ENCODE measurements at places on chromosomes 11 and 22.

DNA sequence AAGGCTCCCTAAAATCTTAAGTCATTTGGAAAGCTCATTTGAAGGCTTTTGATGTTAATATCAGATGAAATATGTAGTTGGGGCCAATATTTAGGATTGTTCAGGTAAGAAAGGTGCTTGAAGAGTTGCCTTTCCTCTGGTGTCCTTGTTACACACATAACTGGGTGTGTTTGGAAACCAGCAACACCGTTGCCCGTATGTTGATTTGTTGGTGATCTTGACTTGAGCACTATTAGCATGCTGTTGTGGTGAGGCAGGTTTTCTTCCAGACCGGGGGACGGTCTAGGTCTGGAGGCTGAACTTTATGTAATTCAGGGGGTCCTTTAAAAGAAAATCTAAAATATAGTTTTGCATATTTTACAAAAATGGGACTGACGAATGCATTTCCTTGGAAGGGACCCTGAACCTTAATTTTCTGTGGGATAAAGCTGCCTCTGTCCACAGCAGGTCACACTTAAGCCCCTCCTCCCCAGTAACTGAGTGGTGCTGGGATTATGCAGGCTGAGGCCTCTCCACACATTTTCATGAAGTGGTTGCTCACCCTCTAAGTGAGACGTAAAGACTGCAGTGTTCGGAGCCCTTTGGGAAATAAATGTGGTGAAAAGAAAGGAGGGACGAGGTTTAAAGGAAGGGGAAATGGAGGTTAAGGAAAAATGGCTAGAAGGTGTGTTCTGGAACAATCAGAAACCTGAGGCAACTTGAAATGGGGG is 1.8 kb downstream of the YWHAH start:
- peak; percentile 33 for DNase-seq

DNA sequence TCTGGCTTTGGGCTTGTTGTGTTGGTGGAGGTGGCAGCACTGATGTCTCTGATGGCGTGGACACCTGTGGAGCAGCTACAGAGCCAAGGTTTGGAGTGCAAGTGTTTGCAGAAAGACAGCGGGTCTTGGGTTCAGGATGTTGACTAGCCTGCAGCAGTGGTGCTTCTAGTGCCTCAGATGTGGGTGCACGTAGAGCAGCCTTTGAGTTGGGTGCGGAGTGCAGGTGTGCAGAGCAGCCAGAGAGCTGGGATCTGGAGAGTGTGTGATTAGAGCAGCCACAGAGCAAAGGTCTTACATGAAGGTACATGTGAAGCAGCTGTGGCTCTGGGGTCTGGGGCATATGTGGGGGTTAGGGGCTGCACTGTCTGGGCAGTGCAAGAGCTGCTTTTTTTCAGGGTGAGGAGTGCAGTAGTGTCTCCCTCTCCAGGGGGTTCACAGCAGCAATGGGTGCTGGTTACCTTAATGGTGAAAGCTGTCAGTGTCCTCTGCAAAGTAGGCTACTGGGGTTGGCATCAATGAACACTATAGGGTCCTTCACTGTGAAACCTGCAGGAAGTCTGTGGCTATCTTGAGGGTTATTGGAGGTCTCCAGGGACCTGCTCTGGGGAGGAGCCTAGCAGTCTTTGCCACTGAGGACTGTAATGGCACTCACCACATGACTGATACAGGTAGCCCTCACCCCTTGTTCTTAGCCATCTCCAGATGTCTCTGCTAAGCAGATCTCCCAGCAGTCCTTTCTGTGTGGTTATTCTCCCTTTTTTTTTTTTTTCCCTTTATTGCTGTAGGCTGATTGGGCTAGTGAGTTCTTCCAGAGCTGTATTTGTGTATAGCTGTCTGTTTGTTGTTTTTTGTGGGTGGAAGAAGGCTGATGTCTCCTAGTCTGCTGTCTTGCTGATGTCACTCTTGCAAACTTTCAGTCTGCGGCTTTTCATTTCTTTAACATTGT is 14.3 kb downstream of the BIRC2 start:
- DNase-seq, result no peak

GRCh38 chr11:73225001-73225686 is 7.1 kb downstream of the P2RY2 start:
- DNase-seq, result no peak

DNA sequence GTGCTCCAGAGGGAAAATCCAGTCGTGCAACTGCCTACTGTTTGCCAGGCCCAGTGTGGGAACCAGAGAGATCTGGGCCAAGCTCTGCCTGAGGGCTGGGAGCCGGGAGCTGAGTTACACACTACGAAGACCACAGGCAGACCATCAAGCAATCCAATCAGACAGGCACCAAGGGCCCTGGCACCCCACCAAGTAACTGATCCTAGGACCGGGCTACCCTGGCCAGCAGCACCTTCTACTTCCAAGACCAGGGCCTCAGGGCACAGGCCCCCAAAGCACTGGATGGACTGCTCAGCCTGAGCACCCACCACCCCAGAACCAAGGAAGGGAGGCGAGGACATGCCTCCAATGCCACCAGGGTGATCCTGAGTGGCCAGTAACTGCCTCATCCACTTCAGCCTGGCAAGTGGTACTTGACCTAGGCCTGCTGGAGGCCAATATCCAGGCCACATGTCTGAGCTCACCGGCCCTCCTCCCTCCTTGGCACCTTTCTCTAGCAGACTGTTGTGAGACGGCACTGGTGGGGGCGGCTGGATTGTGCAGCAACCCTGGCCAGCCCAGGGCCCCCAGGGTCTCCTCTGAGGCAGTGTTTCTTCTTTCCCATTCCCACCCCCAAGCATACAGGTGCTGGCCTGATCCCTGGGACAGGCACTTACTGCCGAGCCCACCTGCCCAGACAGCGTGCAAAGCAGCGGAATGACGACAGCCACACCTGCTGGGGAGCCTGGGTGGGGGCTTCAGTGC is 20.7 kb upstream of the ARFGAP3 start:
- DNase-seq, result no peak

DNA sequence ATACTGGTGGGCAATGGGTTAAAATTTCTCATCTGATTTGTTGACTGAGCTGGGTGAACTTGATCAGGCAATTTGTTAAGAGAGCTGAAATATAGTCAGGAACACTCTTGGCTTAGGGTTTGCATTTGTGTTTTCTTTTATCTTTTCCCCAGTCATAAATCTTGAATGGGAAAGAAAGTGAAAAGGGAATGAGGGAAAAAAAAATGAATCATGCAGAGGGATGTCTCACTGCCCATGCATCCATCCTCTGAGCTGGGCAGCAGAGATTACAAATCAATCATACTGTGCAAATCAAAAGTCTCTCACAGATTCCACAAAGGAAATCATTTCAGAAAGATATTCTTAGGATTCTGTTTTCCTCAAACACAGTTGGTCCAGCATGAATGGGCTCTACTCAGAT is 174.2 kb upstream of the MPPED2 start:
- no peak for DNase-seq

DNA sequence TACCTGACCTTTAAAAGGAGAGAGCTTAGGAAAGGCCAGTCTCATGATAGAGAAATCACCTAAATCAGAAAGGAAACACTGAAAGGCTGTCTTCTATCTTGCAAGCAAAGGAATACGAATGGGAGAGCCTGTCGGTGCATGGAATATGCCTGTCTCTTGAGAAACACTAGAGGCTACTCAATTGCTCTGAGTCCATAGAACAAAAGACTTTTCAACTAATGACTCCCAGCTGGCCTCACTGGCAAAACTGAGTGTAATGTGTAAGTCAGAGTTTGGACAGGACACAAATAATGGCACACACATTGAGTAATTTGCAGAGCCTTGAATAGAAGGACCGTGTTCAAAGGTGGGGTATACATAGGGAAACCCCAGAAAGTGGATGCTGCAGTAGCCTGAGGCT is 171.0 kb upstream of the ARHGAP20 start:
- DNase-seq, result no peak

DNA sequence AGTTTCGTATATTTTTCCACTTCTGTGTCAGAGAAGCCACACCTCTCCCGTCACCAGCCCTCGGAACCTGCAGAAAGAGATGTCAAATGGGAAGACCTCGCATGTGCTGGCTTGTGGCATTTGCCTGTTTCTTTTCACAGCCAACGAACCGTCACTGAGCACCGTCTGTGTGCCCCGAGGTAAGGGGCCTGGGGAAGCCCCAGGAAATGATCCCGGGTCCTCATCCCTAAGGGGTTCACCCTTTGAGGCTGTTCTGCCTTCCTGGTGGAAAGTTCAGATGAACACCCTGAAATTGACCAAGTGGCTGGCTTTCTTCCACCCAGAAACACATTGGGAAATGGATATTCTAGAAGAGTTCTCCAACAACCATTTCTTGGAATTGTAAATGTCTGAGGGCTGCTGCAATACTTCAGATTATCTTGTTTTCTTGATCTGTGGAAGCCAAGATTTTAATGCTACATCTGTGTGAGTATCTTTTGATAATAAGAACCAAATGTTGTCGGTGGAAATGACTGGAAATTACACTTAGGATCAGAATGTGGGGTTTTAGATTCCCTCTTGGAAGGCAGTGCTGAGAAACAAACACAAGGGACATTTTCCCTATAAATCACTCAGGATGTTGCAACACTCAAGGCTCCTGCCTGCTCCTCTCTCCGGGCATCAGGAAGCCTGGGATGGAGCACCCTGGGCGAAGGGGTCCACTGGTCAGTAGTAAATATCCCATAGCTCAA is 37.6 kb downstream of the RIBC2 start:
- DNase-seq, result no peak

- DNase-seq, result no peak
These were observed 2.8 kb upstream of the GATD1 start for GRCh38 chr11:779955-780532.

GRCh38 chr11:126105022-126105747 is 42.5 kb upstream of the CDON start:
- DNase-seq, result no peak

GRCh38 chr11:128116885-128117284 is 470.5 kb downstream of the ETS1 start:
- DNase-seq, result no peak

DNA sequence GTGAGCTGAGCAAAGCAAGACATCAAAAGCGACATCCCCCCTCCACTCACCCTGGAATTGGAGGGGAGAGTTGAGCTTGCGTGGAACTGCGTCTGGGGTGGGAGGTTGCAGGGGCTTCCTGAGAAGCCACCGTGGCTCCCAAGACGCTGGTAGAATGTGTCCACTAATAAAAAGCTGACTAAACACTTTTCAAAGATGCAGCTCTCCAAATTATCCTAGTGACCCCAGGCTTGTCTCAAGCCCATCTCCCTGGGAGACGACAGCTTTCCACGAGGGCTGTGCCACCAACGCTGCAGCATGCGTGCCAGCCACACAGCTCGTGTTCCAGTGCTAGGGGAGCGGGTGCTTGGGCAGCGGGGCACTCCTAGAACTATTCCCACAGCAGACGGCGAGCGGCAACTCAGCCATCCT is 6.3 kb upstream of the GAL start:
- no peak for DNase-seq

- no peak for DNase-seq
These were observed 14.1 kb downstream of the ZFP91 start for GRCh38 chr11:58592760-58593472.

DNA sequence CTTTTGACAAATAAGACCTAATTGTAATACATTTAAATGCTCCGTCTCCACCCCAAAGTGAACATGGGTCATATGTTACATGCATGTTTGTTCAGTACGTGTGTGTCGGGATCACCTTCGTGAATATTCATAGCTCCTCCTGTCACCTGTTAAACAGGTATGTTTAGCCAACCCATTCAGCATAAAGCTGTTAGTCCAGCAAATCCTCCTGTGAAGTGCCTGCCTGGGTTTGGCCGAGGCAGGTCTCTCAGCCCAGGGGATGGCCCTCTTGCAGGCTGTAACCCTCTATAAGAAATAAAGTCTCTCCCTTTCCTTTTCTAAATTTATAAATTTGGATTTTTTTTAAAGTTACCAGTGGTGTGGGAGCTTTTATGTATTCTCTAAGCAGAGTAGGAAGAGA is 38.9 kb upstream of the NTM start:
- no peak for DNase-seq

- DNase-seq, result peak; percentile 97
These were observed 88.1 kb downstream of the RRAS2 start for GRCh38 chr11:14270690-14271542.
